ENCODE measurements at places on chromosomes 2 and 18. TPM values are rescaled to one million over a fixed set of nuclear protein-coding genes. Genes with fewer than 3 reads are reported as not detected.

MERTK gene
- 0.27 TPM for total RNA-seq

HPCAL1 gene
- total RNA-seq = 69.4 TPM

MYO7B gene
- 1.7 TPM for total RNA-seq

STK17B gene
- total RNA-seq = 223 TPM

ITGA4 gene
- total RNA-seq = 312 TPM

C2orf42 gene
- 27.8 TPM for total RNA-seq

DSG4 gene
- total RNA-seq = not detected

MAP2 gene
- total RNA-seq = 0.05 TPM

ANKRD39 gene
- 36.4 TPM for total RNA-seq

CPS1 gene
- total RNA-seq = 1.0 TPM

SUPT7L gene
- 34.5 TPM for total RNA-seq

NCKAP5 gene
- not detected for total RNA-seq

PPP1R7 gene
- total RNA-seq = 93.6 TPM

NYAP2 gene
- total RNA-seq = not detected

LIMS2 gene
- 23.1 TPM for total RNA-seq

CREG2 gene
- total RNA-seq = 0.45 TPM

LCT gene
- 0.64 TPM for total RNA-seq

ITGB6 gene
- not detected for total RNA-seq

LHCGR gene
- total RNA-seq = not detected

ACVR1C gene
- 0.55 TPM for total RNA-seq

SRD5A2 gene
- 0.05 TPM for total RNA-seq

THSD7B gene
- total RNA-seq = not detected

COQ10B gene
- total RNA-seq = 24.6 TPM

IL36RN gene
- total RNA-seq = not detected

RASGRP3 gene
- total RNA-seq = 5.2 TPM

PMAIP1 gene
- 24.1 TPM for total RNA-seq

SFTPB gene
- not detected for total RNA-seq

SLC5A7 gene
- not detected for total RNA-seq

SPATA3 gene
- not detected for total RNA-seq

GNAL gene
- 0.41 TPM for total RNA-seq

GPR39 gene
- not detected for total RNA-seq

SP5 gene
- total RNA-seq = 0.09 TPM

COL4A3 gene
- not detected for total RNA-seq

ZNF385B gene
- not detected for total RNA-seq

NFE2L2 gene
- total RNA-seq = 67.4 TPM

TPO gene
- 1.8 TPM for total RNA-seq

All from T-helper 2 cell treated with Interferon-gamma antibody and Interleukin-4, amounts not matched to agents 100 ng/mL and 5 ng/mL, for 36 hours (primary cell).